ENCODE measurements at places on chromosomes 2 and 18.

DNA sequence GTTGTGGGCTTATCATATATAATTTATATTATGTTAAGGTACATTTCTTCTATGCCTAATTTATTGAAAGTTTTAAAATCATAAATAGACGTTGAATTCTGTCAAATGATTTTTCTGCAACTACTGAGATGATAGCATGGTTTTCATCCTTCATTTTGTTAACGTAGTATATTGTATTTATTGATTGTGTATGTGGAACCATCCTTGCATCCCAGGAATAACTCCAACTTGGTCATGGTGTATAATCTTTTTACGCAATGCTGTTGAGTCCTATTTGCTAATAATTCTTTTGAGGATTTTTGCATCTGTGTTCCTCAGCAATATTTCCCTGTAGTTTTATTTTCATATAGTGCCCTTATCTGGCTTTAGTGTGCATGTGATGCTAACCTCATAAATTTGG lies 152.7 kb downstream of the ADCYAP1 start:
- no peak for DNase-seq

- no peak for DNase-seq
Measured at GRCh38 chr2:196551014-196551413, 88.5 kb upstream of the CCDC150 start.

DNA sequence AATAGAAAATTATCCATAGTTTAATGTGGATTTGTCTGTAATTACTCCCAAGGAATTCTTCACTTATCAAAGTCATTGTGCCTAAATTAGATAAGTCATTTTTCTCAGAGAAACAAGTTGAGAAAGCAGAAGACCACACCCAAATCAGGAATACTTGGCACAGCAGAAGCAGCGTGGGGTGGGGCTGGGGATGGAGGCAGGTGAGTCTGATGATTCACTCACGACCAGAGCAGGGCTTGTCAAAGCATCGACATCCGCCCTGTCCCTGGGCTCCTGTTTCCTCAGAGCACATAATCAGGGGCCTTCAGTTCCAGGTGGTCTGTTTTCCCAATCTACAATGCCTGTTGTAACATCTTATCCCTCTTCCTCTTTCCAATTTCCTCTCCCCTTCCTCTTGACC lies 31.5 kb upstream of the COLEC12 start:
- no peak for DNase-seq

GRCh38 chr2:191657977-191658376 lies 20.0 kb upstream of the NABP1 start:
- DNase-seq: peak; percentile 81

GRCh38 chr18:34933909-34934661 lies 107.1 kb upstream of the MAPRE2 start:
- DNase-seq: no peak

GRCh38 chr2:84958135-84959059 lies 12.6 kb upstream of the KCMF1 start:
- DNase-seq: peak; percentile 92

GRCh38 chr2:22885245-22885644 lies 499.7 kb upstream of the KLHL29 start:
- no peak for DNase-seq

- DNase-seq: no peak
Measured at GRCh38 chr2:7063789-7064188, 146.6 kb downstream of the RNF144A start.

DNA sequence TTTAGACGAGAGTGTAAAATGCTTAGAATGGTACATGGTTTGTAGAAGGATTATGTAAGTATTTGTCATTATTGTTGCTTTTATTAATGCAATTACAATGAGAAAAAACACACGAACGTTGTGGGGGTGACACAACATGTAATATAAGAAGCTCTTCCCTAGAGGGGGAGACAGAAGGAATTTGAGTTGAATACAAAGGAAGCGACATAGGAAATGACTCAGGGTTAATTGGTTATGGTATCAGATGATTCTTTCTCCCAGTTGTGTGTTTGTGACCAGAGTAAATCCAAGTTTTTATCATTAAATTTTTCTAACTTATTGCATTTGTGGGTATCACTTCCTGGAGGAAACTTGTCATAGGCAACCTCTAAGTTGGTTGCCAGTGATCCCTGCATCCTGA lies 625.6 kb upstream of the CDH2 start:
- DNase-seq: peak; percentile 68

- peak; percentile 50 for DNase-seq
Measured at GRCh38 chr2:17757321-17757720, 3.4 kb downstream of the GEN1 start.

- no peak for DNase-seq
Measured at GRCh38 chr2:99648906-99649789, 159.3 kb upstream of the REV1 start.

DNA sequence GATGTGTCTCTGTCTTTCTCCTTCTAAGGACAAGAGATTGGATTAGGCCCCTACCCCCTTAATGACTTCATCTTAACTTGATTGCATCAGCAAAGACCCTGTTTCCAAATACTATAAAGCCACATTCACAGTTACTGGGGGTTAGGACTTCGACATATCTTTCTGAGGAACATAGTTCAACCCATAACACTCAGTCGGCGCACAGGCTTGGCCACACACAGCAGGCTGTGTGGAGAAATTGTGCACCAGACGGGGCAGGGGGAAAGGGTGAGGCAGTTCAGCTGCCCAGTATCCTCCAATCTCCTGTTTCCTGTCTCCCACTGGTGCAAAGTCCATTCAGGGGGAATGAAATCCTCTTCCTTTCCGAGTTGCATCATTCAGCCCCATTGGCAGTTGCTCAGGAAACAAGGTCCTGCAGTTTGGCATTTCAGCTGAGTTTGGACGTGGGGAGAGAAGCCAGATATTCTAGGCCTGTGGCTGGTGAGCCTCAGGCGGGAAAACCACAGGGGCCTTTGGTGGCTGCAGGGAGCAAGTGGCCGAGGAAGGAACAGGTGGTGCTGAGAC lies 9.4 kb upstream of the RAPGEF4 start:
- peak; percentile 32 for DNase-seq

- DNase-seq: no peak
Measured at GRCh38 chr2:138247302-138247701, 254.3 kb upstream of the SPOPL start.

DNA sequence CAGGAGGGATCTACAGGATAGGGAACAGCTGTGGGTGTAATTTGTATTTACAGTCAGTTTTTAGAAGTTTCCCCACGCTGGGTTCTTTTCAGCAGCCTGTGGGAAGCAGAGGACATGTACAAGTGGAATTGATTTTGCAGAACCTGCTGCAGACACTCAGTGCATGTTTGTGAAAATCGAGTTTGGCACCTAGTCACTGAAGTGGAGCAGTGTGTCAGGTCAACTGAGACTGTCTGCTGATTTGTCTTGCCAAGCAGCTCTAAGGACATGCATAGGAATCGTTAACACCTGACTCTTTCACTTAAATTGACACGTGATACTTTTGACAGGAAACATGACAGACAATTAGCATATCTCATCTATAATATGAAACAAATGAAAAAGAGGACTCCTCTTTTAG lies 416.6 kb downstream of the TMX3 start:
- DNase-seq: no peak

DNA sequence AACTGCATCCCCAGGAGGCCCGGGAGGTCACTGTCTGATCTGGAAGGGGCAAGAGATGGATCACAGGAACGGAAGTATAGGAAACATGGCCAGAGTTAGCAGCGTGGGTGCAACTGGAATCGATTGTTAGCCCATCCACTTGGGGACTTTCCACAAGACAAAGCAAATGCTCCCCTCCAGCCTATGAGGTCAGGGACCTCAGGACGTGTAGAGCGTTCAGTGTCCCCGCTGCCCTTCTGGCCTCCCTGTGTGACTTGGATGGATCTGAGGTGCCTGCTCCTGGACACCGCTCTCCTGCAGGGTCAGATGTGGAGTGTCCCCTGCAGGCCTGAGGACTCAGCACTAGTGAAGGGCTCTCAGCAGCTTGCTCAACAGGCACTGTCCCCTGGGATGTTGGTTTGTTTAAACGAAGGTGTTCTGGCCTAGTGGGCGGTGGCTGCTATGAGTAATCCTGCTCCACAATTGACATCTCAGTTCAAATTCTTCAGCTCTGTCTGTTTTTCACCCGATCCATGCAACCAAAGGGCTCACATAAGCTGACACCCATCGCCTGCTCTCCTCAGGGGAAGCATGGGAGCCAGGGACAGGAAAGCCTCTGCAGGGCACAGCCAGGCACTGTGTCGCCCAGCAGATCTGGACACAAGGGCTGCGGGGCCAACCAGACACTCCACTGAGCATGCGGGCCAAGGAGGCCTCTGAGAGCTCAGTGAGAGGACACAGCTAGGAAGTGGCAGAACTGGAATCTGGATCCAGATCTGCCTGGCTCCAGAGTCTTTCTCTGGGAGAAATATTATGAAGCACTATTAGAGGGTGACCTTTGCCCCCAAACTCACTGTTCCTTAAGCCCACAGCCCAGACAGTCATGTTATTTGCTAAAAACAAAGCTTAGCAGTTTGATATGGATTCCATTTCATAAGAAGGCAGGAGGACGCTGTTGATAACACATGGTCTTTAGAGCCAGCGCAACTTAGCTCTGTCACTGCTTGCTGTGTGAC lies 78.5 kb downstream of the RHOB start:
- peak; percentile 65 for DNase-seq

GRCh38 chr2:120013597-120014223 lies 833 bp downstream of the EPB41L5 start:
- no peak for DNase-seq

- DNase-seq: no peak
Measured at GRCh38 chr2:20664431-20665242, 2.3 kb upstream of the GDF7 start.

DNA sequence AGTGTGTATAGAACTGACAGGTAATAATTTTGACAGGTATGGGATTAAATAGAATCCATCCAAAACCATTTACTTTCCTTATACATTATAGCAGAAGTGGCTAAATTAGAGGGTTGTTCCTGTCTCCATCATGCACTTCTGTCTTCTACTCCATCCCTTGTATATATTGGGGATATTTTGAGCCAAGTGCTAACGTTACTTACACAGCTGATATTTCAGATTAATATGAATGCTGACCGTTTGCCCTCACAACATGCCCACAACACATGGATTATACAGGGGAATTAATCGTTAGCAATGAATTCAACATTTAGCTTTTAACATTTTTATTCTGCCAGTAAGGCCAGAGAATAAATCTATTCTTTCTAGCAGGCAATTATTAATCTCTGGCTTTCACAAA lies 1125.0 kb upstream of the FAM98A start:
- no peak for DNase-seq

DNA sequence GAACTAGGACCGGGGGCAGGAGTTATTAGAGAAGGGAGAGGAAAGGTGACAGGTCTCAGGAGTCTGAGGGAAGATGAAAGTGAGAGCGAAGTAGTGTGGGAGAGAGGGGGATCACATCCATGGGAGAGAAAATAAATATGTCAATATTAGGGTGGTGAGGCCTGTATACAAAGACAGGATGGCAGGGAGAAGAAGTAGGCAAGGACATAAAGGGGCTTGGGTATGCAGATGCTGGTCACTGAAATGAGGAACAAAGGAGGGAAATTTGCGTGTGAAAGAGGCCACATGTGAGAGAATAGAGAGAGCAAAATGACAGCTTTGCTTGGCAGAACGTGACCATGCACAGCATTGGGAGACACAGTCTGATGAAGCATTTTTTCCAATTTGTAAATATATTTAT lies 13.6 kb downstream of the METAP1D start:
- no peak for DNase-seq

- no peak for DNase-seq
Measured at GRCh38 chr2:61045999-61046398, 19.7 kb upstream of the SANBR start.

DNA sequence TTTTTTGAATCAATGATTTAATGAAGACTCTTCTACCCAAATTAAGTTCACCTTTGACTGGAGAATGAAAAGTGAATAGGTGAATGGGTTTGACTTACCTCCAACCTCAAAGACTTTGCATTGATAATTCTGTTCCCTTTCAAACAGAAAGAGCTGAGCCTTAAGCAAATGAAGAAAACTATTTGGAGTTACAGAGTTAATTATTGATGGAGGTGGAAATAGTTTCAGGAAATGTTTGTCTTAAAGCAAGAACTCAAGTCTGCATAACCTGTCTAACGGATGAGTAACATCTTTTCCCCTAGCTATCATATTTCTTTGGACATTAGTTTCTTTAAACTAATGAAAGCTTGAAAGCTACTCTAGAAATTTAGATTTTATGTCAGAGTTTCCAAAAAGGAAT lies 166.5 kb downstream of the CERS6 start:
- no peak for DNase-seq

- no peak for DNase-seq
Measured at GRCh38 chr2:120985997-120986651, 250.5 kb downstream of the GLI2 start.

- no peak for DNase-seq
Measured at GRCh38 chr18:37199741-37200140, 365.9 kb downstream of the CELF4 start.

DNA sequence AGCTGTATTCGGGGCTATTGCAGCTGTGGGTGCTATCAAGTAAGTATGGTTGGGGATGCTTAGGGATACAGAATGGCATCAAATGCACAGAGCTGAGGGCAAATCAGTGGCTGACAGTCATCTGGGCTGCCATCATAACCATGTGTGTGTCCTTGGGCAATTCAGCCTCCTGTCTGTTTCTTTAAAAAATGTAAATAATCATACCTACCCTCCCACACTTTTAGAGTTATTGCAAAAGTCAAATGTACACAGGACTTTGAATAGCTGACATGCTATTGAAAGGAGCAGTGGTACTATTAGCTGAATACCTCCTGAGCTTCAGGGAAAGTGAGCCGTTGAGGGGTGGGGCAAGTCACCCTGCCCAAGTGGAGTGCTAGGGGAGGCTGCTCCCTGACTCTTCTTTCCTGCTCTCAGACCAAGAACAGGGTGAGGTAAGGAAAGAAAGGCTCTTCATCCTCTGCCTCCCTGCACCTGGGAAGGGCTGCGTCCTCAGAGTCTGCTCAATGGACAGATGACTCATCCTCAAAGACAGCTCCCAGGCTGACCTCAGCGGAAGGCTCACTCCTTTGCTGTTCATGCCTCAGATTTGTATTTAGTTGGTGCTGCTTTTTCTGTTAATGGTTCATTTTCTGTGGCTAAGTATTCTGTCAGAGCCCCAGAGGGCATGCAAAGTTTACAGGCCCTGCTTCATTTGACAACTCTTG lies 54.9 kb upstream of the BZW1 start:
- peak; percentile 73 for DNase-seq

DNA sequence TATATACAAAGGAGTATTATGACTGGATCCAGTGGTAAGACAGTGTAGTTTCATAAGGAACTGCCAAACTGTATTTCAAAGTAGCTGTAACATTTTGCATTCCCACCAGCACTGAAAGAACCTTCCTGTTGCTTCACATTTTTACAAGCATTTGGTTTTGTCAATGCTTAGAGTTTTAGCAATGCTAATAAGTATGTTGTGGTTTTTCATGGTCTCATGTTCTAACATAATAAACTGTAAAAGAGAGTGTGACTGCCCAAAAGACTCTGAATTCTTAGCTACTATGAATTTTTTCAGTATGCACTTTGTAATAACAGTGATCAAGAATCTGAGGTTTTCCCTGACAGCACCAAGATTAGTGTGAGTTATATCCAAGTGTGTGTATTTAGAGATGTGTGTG lies 604.2 kb downstream of the XIRP2 start:
- DNase-seq: peak; percentile 37

GRCh38 chr2:14524803-14525080 lies 107.8 kb upstream of the LRATD1 start:
- peak; percentile 67 for DNase-seq

GRCh38 chr2:125679903-125680302 lies 976.1 kb upstream of the GYPC start:
- no peak for DNase-seq

GRCh38 chr2:23106242-23106785 lies 278.7 kb upstream of the KLHL29 start:
- no peak for DNase-seq

- DNase-seq: no peak
Measured at GRCh38 chr2:222797871-222798270, 63.0 kb upstream of the ACSL3 start.

Data from fibroblast of skin of abdomen (primary cell).